ENCODE measurements at places on chromosomes 16 and 17. TPM values are rescaled to one million over a fixed set of nuclear protein-coding genes. Genes with fewer than 3 reads are reported as not detected.

MT1H gene
- total RNA-seq = not detected

NPIPB8 gene
- total RNA-seq = not detected

SLC16A6 gene
- 0.16 TPM for total RNA-seq

GRCh38 chr17:76830987-76831715, 37.1 kb upstream of the MGAT5B start:
- no peak for DNase-seq

- DNase-seq = no peak
Measured at GRCh38 chr17:68424861-68425260, 32.4 kb downstream of the WIPI1 start.

- DNase-seq = no peak
Measured at GRCh38 chr17:8063761-8064534, 23.6 kb downstream of the ALOX12B start.

GRCh38 chr16:68985855-68986254, 119.6 kb upstream of the HAS3 start:
- no peak for DNase-seq

All from heart left ventricle (tissue), 16 donors.